ENCODE measurements at places on chromosomes 3 and 15.

DNA sequence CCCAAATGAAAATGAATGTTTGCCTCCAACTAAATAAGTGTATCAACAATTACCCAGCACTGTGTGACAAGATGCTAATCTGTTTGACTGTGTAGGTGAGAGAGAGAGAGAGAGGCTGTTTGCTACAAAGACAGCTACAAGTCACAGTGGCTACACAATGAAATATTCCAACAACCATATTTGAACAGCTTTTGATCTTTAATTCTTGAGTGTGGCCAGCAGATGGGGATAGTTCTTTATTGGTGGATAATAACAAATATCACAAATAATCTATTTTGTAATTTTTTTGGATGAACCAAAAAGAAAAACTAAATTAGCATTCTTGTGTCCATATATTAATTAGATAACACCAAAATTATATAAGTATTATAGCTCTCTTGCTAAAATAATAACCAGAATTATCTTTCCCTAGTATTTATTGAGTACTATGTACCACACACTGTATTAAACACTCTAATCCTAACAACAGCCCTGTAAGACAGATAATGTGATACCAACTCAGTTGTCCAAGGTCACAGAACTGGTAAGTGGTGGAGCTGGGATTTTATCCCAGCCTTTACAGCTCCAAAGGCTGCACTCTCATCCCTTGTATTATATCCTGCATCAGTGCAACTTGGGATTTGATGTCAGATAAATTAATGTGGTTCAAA is 61.9 kb upstream of the C3orf80 start:
- no peak for DNase-seq

GRCh38 chr3:64297563-64297962 is 72.3 kb upstream of the PRICKLE2 start:
- no peak for DNase-seq

- no peak for DNase-seq
Measured at GRCh38 chr3:162292409-162292808, 795.8 kb downstream of the OTOL1 start.

DNA sequence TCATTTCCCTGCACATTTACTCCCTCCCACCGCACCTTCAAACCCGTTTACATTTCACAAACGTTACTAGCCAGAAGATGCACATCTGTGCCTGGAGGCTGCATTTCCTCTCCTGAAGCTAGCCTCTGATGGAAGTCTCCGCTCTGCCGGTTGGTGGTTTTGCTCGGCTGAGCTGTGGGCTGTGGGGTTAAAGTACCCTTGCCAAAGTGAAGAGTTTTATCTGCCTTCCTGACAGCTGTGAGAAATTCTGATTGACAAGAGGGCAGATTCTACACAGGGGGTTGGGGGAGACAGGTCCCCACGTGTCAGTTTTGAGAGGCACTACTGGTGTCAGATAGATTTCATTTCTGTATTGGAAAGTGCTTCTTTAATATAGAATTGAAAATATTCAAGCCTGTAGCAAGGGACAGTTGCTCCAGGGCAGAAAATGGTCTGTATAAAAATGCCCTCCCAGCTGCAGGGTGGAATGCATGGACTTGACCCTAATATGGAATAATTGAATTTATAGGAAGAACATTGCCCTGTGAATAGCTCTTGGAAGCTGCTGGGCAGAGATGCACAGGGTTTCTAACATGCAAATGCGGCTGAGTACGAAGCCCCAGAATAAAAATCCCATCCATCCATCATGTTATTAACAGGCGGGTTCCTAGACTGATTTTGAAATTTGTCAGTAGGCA is 201.1 kb upstream of the RGMA start:
- DNase-seq: peak; percentile 27

- DNase-seq: no peak
Measured at GRCh38 chr3:150376001-150376848, 31.9 kb upstream of the TSC22D2 start.

GRCh38 chr15:98505611-98506031 is 142.7 kb upstream of the IGF1R start:
- DNase-seq: no peak

DNA sequence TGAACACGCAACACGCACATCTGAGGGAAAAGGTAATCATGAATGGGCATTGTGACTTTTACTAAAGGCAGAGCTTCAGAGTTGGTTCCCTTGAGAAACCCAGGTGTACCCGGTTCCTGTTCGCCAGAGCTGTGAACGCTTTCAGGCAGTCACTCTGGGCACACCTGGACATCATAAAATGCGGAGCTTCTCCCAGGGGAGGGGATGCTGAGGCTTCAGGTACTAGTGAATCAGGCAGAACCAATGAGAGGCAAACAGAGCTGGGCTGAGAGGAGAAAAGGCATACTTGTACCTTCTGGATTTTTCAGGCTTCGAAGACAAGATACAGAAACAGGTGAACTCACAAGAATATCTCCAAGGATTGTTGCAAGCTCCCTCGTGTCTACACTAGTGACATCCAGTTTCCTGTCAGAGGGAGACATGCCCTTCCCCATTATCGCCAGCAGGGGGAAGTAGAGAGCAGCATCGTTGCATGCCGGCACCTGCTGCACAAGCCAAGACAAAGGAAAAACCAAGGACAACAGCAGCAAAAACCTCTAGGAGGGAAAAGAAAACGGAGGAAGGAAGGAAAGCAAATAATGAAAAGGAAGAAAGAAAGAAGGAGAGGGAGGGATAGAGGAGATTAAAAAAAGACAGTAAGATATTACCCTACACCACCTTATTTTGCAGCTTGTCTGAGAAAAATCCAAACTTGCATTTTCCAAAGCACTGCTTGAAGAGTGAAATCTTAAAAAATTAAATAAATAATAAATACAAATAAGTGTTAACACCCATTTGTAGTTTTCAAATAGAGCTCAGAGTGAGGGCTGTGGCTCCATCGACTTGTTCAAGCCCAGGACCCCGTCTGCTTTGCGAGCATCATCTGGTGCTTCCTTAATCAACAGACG is 2.0 kb downstream of the AHSG start:
- peak; percentile 83 for DNase-seq

DNA sequence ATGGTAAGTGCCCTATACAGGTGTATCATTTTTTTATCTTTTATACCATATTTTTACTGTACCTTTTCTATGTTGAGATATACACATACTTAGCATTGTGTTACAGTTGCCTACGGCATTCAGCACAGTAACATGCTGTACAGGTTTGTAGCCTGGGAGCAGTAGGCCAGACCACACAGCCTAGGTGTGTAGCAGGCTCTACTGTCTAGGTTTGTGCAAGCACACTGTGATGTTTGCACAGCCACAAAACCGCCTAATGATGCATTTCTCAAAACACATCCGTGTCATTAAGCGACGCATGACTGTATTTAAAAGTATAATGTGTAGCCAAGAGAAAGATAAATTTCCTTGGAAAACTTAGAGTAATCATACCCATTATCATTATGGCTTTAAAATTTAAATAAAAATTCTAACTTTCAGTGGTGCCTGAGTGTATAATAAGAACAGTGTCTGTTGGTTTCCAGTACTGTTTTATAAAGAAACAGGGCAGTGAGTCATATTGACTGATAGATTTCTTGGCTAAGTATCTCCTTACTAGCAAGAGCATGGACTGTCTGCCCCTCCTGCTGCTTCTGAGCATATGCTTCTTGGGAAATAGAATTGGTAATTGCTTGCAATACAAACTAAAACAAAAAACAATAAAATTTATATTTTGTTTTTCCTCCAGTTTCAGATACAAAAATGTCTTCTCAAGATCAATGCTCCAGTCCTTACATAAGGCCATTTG is 18.3 kb downstream of the CALML4 start:
- DNase-seq: no peak

- no peak for DNase-seq
Measured at GRCh38 chr3:172305552-172305951, 142.7 kb downstream of the GHSR start.

- DNase-seq: no peak
Measured at GRCh38 chr15:101121511-101122090, 130.2 kb downstream of the CHSY1 start.

GRCh38 chr15:64731012-64731804 is 44.2 kb downstream of the RBPMS2 start:
- DNase-seq: peak; percentile 88

DNA sequence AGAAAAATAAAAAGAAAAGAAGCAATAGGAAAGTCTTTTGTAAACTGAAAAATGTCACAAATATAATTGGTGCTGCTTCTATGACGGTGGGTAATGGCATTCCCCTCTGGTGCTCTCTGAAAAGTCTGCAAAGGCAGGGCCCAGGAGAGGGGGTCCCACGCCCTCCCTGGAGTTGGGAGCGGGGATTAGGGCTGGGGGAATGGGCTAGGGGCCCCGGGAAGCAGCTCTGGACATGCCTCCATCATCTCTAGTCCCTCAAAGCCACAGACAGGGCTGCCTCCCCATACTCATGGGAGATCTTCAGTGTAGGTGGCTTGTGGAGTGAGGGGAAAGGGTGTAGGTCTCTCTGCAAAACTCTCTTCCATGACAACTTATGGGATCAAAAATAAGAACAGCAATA is 7.8 kb upstream of the RHCG start:
- DNase-seq: no peak

DNA sequence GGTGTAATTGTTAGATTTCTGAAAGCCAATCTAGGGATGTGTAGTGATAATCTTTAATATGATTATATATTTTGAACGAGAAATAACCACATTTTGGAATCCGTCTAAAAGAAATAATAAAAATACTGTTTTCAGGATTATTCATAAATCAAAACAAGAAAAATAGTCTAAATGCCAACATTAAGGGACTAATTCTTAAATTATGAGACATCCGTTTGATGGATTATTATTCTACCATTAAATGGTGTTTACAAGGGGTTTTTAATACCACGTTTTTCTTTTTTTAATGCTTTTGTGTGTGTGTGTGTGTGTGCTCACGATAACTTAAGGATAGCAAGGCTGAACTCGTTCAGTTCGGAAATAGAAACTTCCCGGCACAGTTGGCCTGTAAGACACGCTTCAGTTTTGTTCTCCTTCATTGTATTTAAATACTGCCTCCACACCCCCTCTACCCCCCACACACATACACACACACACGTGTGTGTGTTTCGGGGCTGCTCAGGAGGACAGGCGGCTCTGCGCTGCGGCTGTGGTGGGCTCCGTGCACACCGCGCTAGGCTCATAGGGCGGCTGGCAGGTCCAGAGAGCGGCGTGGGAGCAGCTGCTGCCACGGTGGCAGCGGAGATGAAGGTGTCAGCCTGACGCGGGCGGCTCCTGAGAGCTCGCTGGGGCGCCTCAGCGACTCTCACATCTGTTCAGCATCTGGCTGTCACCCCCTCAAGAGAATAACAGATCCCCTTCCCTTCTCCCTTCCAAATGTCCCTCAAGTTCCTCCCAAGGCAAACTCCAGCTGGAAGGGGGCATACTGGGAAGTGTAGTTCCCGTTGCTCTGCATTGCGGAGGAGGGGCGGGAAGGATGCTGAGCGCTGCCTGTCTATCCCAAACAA is 23.0 kb upstream of the ANP32A start:
- no peak for DNase-seq

DNA sequence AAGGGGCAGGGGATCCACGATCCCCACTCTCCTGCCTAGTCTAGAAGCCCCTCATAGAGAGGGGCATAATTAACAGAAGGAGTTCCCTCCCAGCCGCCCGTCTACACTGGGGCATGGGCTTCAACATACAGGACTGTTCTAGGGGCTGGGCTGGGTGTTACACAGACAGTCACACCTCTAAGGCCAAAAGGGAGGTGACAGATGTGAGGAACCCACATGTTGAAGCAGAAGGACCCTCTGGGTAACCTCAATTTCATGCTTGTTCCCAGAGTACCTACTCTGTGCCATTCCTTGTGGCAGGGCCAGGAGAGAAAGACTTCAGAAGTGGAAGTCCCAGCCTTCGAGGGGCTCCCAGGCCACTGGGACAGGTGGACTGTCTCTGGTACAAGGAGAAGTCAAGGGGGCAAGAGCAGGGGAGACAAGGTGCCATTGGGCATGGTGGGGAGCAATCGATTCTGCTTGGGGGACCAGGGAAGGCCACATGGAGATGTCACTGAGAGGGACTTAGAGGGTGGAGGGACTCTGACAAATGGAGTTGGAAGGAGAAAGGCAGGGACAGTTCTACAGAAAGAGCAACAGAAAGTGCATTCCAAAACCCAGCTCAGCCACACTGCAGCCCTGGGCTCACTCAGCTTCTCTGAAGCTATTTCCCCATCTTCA is 71.3 kb downstream of the CPN2 start:
- no peak for DNase-seq

DNA sequence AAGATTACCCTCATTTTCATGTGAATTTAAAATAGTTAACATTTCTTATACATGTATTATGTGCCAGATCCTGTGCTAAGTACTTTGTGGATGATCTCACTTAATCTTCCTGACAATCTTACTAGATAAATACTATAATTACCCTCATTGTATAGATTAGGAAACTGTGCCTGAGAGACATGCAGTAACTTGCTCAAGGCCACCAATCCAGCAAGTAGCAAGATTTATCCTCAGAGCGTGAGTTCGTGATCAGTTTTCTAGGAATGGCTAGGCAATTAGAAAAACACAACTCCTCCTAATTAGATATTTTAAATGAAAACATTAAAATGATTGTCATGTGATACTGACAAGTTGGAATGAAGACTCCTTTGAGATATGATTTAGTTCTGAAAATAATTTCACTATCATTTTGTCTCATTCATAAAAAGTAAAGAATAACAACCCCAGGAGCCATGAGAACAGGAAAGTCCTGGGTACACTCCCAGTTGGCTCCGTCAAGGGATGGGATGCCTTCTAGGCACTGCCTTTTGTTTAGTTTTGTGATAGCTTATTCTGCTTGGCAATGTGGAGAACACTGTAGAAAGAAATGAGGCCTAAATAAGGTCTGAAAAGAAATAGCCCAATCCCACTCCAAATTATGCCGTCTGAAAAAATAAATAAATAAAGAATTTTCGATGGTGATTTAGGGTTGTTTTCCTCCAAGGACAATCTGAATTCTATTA is 61.3 kb downstream of the FBN1 start:
- no peak for DNase-seq

DNA sequence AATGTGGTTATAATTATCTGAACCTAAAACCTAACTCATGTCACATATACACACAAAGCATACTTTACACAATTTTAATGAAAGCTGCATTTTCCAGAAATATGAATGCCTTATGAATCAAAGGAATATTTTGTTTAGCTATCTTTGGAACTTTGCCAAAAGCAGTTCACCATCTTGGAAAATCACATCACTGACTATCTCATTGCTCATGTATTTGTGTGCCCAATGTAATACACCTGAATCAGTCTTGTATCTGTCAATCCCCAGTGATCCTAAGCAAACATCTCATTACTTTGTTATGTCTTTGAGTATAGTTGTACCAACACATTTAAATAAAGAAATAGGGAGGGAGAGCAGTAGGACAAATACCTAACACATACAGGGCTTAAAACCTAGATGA is 15.6 kb upstream of the CD47 start:
- DNase-seq: no peak

GRCh38 chr3:172118019-172118418 is 78.6 kb downstream of the FNDC3B start:
- no peak for DNase-seq

GRCh38 chr3:184733181-184733580 is 21.3 kb upstream of the MAGEF1 start:
- no peak for DNase-seq

Measured in activated CD8-positive, alpha-beta memory T cell treated with anti-CD3 and anti-CD28 coated beads, Interleukin-2, amount 10 ng/mL, durations not matched to agents 7 days and 5 days (primary cell).